ENCODE measurements at places on chromosomes 6 and 20.

DNA sequence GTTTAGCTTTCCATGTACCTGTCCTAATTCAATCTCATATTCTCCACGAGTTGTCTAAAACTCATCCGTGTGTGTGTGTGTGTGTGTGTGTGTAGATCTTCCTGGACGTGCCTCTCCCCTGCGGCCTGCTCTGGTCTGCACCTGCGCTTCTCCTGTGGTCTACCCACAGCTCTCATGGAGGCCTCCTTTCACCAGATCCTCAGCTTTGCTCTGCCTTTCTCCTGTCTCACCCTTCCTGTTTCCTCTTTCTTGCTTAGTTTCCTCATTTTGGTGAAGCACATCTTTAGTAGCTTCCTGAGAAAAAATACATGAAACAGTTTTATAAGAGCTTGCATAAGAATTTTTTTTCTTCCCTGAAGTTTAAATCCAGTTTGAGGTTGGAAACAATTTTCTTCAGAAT, 18.1 kb downstream of the SLX4IP start:
- DNase-seq: no peak

DNA sequence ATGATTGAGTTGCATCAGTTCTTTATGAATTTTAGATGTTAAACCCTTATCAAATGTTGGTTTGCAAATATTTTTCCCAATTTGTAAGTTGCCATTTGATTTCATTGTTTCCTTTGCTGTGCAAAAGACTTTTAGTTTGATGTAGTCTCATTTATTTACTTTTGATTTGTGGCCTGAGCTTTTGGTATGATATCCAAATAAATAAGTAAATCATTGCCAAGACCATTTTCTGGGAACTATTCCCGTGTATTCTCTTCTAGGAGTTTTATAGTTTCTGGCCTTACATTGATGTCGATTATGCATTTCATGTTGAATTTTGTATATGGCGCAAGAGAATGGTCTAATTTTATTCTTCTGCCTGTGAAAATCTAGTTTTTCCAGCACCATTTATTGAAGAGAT, 13.4 kb downstream of the AIG1 start:
- no peak for DNase-seq

GRCh38 chr6:42268835-42269204, 51.2 kb upstream of the MRPS10 start:
- no peak for DNase-seq

DNA sequence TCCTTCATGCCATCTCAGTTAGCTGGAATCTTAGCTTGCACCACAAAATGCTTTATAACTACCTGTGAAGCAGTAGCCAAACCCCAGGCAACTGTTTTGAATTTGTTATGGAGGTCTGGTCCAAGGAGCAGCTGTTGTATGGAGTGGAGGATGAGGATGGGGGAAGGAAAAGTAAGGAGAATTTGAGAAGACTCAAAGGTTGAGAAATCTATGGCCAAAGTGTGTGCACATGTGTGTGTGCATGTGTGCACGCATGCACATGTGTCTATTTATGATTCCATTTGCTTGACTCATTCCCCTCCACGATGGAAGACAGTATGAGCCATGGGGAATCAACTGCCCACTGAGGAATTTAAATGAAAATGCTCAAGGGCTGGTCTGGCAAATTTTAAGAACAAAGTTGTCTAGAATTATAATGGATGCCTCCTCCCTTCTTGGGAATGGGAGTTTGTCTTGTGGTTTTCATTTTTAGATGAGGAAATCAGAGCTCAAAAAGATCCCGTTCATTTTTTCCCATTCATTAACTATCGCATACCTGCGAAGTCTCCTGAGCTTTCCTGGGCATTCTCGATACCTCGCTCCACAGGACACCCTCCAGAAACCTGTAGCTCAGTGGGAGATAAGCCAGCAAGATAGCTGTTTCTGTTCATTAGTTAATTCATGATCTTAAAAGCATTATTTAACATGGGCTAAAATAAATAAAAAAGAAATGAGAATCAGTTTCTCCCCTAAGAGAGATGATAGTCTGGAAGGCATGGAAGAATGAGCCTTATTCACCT, 152.3 kb upstream of the NEDD9 start:
- DNase-seq: no peak

GRCh38 chr6:68342286-68342685, 292.8 kb upstream of the ADGRB3 start:
- DNase-seq: no peak

- DNase-seq: no peak
Observed at GRCh38 chr20:30595698-30596097, 661.8 kb upstream of the DEFB115 start.

DNA sequence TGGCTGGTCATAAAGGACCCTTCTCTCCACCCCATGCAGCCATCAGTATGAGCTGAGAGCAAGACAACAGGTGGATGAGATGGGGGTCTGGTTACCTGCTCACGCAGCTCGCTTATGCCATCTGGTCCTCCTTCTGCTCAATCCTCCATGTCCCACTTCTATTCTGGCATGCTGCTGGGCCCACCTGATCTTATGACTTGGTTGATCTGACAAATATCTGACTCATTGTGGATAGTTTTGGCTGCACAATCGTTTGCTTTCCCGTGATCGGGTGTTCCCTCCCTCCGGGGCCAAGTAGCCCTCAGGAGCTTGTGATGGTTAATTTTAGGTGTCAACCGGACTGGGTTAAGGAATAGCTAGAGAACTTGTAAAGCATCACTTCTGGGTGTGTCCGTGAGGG, 26.6 kb upstream of the ELMO2 start:
- DNase-seq: no peak

DNA sequence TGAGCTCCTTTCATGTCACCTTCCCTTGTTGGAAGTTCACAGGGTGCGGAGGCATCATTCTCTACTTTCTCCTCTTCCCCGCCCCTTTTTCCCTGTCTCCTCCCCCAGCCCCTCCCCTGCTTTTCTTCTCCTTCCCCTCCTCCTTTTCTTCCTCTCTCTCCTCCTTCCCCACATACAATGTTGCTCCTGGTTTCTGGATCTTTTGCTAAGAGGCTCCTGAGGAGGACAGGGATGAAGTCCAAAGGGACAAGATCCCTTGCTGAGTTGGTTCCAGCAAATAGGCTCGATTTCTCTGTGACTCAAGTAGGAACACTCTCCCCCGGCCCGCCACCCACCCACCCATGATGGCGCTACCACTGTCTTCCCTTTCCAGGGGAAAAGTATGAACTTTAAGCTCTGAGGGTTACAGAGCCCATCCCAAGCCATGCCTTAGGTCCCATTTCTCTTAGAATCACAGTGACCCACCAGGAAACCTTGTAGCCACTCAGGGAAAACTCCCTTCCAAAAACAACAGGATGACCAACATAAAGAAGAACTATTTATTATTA, 852 bp upstream of the TFEB start:
- no peak for DNase-seq

DNA sequence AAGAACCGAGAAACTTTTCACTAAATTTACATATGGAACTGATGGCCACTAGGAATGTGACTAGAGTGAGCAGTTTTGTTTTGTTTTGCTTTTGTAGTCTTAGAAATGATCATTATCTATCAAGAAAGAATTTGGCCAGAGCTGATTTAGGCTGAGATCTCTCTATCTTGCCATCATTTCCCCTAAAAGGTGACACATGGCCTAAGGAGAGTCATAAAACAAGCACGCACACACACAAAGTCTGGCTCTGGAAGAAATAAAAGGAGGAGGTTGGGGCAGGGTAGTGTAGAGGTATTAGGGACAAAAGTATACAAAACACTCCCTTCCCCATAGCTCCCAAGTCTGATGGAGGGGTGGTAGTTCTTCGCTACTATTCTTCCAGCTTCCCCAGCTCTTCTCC, 56.4 kb downstream of the RIPOR2 start:
- no peak for DNase-seq

DNA sequence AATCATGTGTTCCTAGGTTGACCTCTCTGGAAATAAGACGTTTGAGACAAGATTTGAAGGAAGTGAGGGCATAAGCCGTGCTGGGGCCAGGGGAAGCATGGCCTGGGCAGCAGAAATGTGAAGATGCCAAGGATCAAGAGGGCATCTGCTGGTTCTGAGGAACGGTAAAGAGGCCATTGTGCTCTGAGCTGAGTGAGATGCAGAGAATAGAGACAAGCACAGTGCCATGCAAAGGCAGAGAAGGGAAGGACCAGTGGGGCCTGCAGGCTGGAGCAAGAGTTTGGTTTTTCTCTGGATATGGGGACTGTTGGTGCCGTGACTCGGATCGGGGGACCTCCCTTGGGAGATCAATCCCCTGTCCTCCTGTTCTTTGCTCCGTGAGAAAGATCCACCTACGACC, 50.8 kb downstream of the SMPDL3A start:
- no peak for DNase-seq

DNA sequence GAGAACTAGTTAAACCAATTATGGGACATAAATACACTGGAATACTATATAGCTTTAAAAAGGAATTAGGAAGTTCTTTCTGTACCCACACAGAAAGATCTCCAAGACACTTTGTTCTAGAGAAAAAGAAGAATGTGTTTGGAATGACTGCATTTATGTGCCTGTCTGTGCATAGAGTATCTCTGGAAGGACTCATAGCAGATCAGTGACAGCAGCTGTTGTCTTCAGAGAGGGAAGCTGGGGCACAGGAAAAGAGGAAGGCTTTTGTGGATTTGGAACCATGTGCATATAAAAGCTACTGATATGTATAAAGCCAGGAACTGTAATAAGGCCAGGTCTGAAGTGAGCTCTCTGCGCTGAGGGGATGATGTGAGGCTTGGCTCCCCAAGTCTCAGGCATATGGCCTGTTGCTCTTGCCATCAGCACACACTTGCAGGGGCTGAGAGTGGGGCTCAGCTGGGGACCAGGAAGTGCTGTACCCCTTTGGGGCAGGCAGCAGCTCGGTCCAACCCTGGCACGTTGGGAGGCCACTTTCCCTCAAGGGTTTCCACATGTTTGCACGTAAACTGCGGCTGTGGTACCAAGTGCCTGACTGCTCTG, 31.8 kb upstream of the CCDC167 start:
- no peak for DNase-seq

DNA sequence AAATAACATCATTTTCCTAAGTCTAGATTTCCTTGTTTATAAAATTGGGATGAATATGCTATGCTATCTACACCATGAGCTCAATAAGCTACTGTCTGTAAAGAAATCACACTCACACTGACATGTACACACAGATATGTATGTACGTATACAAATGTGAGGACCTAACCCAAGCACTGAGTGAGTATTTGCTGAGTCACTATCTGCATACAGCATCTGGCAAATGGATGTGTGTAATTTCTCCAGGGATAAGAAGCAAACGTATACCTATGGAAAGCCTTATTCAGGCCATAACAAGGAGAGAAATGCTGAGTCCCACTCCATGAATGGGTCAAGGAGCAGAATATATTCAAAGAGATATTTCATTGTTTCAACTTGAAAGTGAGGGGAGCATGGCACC, 153.9 kb downstream of the LPA start:
- DNase-seq: no peak

DNA sequence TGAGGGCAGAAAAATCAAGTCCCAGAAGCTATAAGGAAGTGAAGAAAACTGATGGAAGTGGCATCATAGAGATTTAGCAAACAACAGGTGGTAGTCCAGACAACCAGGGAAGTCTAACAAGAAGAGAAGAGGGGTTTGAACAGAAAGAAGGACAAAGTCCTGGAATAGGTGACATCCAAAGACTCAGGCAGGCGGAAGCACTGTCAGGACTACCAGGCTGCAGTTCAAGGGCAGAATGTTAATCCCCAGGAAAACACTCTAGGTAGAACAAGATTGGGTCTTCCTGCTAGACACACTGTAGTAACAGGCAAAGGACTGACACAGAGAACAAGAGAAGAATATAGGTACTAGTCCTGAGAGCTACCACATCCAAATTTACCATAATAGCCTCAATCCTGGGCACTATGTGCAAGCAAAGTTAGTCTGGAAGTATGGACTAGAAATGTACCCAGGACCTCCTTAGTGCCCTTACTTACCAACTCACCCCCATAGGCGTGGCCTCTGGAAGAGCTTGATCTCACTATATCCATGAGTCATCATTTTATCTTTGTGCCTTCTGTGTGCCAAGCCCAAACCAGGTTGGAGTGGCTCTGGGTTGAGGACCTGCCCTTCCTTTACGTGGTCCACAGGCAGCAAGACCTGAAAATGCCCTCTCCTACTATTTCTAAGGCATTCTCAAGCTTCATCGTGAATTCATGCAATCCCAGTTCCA, 2.2 kb upstream of the EPB41L2 start:
- DNase-seq: no peak

GRCh38 chr6:122048570-122048969, 350.9 kb upstream of the HSF2 start:
- no peak for DNase-seq

DNA sequence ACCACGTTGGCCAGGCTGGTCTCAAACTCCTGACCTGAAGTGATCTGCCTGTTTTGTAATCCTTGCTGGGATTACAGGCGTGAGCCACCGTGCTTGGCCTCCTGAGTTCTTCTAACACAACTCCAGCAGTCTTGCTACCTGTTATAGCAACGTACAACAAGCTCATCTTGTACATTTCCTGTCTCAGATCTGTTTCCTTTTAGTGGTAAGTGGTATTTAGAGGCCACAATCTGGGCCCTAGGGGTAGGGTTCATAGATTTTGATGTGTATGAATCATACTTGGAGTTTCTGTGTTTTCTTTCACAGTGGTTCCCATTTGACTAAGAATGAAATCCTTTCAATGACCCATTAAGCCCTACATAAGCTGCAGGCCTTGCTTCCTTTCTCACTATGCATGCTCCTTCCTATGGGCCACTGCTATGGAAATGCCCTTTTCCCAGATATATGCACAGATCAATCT, 27.1 kb upstream of the SYNCRIP start:
- no peak for DNase-seq

- DNase-seq: no peak
Observed at GRCh38 chr6:42503894-42504293, 52.2 kb upstream of the TRERF1 start.

- no peak for DNase-seq
Observed at GRCh38 chr20:41406353-41406752, 39.7 kb upstream of the EMILIN3 start.

All from right renal pelvis (tissue), 4 donors.